ENCODE measurements at places on chromosomes 11 and 22.

- DNase-seq: no peak
Observed at GRCh38 chr11:10655943-10656576, 37.5 kb downstream of the IRAG1 start.

- DNase-seq: no peak
Observed at GRCh38 chr11:1192741-1193325, 30.0 kb upstream of the MUC5B start.

DNA sequence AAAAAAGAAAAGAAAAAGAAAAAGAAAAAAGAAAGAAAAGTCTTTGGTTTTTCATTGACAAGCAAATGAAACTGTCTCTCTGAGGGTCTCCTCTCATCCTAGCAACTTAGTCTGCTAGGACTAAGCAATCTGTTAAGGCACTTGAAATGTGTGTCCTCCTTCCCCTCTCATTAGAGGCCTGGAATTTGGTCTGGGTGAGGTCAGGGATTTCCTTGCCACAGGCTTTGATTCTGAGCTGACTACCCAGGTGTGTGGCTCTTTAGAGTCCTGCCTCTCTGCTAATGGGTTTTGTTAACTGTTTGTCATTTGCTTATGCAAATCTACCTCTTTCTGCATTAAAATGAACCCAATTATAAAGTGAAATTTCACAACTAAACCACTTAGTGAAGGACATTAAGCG lies 18.3 kb upstream of the PKNOX2 start:
- no peak for DNase-seq

GRCh38 chr11:33040033-33040861 lies 875 bp downstream of the TCP11L1 start:
- DNase-seq: no peak

GRCh38 chr22:17087498-17088131 lies 2.8 kb downstream of the IL17RA start:
- no peak for DNase-seq

DNA sequence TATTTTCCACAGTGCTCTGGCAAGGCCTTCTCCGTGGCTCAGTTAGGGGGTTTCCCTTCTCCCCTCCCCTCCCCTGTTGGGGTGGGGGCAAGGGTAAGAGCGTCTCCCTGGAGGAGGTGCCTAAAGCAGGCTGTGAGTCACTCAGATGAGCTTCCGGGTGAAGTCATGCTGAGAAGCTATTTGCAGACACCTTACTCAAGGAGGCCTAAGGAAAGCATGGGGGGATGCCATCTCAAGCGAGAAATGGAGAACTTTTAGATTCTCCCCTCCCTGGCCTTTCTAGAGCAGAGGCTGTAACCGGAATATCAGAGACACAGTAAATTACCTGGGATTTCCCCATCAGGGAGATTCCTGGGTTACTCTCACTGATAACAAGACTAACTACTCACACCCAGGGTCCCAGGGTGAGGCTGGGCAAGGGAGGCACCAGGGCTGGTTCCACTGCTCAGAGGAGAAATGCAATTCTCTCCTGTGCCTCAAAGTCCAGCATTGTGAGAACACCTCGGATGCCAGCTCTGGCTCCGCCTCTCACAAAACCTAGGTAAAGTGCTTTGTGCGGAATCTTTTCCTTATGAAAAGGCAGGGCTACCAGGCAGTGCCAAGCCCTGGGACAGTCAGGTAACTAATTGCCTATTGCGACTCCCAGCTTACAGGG lies 123.6 kb downstream of the ABTB2 start:
- DNase-seq: peak; percentile 44

DNA sequence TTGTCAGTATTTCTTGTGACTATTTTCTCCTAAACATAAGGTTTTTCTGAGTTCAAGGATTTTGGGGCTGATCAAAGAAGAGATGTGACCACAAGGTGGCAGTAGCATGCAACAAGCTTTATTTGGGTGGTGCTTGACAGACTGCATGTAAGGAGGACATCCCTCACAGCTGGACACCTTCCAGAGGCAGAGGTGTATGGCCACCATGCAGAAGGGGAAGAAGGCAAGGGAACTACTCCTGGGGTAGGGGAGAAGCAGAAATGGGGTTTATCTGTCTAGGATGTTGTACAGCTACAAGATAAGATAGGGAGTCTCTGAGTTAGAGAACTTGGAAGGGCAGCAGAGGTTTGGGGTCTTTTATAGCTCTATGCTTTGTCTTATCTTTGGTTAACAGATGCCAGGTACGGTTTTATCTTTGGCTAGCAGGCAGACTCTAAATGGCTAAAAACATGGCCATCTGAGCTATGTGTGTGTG lies 5.1 kb upstream of the BIRC2 start:
- DNase-seq: peak; percentile 49

- no peak for DNase-seq
Observed at GRCh38 chr22:20580611-20581502, 73.4 kb downstream of the MED15 start.

- DNase-seq: no peak
Observed at GRCh38 chr22:41116342-41116741, 23.9 kb downstream of the EP300 start.

- DNase-seq: no peak
Observed at GRCh38 chr11:65390996-65391395, 4.6 kb downstream of the FRMD8 start.

DNA sequence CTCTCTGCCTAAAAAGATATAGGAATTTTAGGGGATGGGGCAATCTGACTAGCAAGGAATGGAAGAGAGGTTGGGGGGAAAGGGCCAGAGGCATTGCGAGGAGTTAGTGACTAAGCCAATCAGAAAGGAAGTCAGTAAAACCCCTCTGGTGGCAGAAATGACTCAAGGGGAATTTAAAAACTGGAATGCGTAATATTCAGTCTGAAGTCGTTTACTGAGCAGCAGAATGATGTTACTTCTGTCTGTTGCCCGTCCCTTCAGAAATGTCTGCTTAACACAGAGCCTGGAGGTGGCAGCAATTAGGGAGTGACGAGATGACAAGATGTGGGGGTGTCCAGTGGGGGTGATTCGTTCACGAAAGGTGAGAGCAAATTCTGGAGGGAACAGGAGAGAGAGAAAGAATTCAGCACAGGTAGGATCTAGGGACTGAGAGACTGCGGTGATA lies 107.7 kb upstream of the CLMP start:
- DNase-seq: no peak
